ENCODE measurements at places on chromosomes 3 and 15. TPM values are rescaled to one million over a fixed set of nuclear protein-coding genes. Genes with fewer than 3 reads are reported as not detected.

DNA sequence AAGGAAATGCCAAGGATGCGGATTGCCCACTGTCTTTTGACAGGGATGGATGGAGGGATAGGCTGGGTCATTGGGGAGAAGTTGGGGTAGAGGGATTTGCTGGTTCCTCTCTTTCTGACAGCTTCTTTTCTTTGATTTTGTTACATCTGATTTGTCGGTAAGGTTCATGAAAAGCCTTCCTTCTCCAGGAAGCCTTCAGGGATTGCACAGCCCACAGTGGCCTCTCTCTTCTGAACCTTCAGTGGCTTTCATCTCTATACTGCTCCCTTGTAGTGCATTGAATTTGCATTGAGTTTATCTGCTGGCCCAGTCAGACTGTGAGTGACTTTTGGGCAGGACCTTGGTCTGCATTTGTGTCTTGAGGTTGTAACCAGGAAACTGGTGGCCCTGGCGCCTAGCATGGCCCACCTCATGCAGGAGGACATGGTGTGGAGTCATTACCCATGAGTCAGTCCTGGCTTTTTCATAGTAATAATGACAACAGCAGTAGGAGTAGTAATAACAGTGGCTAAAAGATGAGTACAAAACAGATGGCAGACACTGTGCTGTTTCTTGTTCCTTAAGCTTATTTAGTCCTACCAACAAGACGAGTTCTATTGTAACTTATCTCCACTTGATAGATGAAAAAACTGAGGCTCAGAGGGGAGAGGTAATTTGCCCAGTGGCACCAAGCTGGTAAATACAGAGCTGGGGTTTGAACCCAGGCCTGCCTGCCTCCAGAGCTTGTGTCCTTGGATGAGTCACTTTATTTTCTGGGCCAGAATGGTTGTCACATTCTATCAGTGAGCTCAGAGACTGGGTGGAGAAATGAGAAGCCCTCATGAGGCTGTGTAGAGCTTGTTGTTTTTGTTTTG lies 28.4 kb downstream of the SMAD6 start:
- DNase-seq: no peak

- DNase-seq: no peak
Measured at GRCh38 chr15:35013370-35013769, 25.3 kb upstream of the ZNF770 start.

DNA sequence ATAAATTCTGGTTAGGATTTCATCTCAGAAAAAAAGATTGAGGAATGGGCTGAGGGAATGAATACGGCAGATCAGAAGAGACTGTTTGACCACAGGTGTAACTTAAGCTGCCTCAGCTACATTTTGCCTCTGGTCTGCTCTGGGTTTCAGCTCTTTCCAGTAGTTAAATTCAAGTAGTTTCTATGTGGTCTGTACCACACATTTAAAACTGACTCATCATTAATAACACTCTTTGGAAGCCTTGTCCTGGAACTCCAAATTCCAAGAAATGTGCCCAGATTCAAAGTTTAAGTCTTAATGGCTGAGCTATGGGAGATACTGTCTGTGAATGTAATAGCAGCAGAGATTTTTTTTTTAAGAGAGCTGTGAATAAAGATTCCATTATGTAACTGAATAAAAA lies 133.1 kb upstream of the IGSF10 start:
- DNase-seq: no peak

DNA sequence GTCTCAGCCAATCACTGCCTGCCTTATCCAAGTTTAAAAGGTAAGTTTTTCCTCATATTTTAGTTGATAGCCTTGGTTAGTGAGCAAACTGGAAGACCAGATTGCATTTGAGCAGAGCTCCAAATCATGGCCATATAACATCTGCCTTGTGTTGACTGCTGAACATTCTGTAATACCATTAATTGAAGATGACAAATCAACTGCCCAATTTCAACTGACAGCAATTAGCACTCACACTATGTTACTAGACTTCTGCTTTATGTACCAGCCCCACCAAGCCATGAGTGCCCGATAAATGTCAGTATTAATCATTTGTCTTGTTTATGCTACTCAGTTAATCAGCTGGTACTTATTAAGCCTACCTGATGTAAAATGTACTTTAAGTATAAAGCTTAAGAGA lies 83.1 kb downstream of the CGGBP1 start:
- no peak for DNase-seq

DNA sequence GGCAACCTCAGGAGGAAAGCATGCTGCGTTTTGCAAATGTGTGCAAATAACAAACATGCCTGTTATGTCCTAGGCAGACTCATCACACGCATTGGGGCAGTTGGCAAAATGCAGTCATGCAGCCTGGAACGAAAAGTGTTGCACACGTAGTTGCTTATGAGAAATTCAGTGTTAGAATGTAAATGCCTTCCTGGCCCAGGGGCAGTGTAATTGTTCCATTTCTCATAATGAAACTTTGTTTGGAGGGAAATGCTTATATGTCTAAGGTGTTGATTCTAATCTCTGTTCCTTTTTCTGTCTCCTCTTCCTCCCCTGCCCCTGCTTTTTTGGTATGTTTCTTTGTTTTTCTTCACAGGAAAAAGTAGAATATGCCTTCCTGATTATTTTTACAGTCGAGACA lies 156.0 kb downstream of the CACNA1D start:
- no peak for DNase-seq

- no peak for DNase-seq
Measured at GRCh38 chr3:4687167-4687566, 194.0 kb downstream of the ITPR1 start.

The TRAK1 gene
- total RNA-seq: 17.2 TPM

The GABRB3 gene
- total RNA-seq: 0.19 TPM

The SLCO2A1 gene
- total RNA-seq: 0.15 TPM

The SPTBN5 gene
- 0.46 TPM for total RNA-seq

The PLSCR5 gene
- not detected for total RNA-seq

The SLC6A6 gene
- 47.6 TPM for total RNA-seq

All from activated T-cell treated with anti-CD3 and anti-CD28 coated beads, Interleukin-2, amount 50 U/mL, for 4 hours (primary cell).